Non-pigmented ciliary epithelial cell (primary cell): ENCODE measurements at places on chromosomes 1 and 21.

DNA sequence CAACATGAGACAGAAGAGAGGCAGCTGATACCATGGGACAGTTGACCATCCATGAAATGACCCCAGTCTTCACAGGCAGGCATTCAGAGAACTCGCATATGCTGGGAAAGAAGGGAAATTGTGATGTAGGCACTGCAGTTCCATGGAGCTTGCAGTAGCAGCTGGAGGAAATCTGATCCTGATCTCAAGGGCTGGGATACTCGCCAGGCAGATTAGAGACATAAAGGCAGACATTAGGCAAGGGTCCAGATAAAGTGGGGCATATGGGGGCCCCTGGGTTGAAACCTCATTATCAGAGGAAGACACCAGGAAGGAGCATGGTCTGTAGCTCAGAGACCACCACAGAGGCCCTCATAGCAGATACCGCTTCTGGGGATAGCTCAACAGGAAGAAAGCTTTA, 48.7 kb upstream of the TNR start:
- DNase-seq, result no peak

GRCh38 chr1:64928325-64928724, 38.0 kb downstream of the JAK1 start:
- DNase-seq, result no peak

DNA sequence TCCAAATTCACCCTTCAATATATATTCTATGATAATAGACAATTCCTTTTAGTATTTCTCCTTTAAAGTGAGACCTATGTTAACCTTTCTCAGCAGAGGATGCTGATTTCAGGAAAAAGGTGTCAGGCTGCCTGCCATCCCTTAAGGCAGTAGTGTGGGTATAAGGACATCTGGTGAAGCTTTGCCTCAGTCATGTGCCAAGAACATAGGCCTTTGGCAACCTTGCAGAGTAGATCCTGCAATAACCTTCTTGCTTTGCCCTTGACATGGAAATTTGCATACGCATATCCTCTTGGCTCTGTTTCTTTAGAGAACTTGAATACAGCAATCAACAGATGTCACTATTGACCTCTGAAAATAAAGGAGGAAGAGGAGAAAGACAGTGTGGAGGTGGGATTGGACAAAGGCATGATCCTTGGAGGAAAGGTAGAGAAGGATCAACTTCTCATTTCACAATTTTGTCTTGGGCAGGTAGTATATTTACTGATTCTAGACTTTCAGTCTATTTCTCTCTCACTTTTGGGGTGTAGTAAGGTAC, 21.1 kb upstream of the ZRANB2 start:
- no peak for DNase-seq

DNA sequence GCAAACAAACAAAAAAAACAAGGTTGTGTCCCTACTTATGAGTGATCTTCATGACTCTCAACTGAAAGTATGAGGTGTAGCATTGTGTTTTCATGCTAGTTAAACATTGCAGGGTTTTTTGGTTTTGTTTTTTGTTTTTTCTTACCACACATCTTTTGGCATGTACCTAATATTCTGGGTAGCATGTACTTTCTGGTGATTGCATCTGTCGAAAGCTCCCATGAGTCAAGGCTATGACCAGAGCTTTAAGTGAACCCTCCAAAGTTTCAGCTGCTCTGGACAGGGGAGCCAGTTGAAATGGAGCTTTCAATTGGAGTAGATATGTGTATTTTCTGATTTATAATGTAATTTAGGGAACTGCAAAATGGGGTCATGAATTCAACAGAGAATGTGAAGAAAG, 115.5 kb downstream of the KCNK2 start:
- DNase-seq, result no peak
